ENCODE measurements at places on chromosomes 2 and 18.

DNA sequence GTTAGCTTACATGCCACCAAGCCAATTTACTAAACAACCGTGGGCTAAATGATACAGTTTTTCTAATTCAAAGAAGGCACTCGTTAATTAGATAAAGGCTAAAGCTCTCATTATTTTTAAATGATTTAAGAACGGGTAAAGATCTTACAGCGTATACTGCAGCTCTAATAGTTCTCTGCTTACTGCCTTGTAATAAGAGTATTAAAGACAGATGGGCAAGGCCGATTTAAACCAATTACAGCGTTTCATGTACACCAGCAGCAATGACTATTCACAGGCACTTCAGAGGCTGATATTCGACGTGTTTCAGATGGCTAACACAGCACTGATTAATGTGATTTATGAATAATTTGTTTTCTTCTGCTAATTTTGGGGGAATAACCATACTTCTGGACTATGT lies 259.3 kb downstream of the ZNF407 start:
- DNase-seq = no peak

DNA sequence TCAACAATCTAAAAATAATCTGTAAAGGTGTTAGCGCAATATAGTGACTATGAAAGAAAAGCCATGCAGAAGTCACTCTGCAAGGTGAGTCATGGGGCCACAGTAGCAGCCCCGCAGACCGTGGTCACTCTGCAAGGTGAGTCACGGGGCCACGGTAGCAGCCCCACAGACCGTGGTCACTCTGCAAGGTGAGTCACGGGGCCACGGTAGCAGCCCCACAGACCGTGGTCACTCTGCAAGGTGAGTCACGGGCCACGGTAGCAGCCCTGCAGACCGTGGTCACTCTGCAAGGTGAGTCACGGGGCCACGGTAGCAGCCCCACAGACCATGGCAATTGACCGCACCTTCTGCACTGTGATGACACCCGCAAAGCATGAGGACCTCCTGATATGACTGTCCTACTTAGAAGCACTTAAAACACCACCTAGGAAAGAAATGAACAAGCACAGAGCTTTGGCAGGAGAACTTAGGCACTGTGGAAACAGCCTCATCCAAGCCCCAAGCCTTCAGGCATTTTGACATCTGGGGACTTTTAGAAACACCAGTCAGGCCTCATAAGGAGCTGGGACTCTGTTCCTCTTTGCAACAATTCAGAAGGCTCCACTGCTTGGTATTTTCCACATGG lies 70.1 kb downstream of the LDLRAD4 start:
- DNase-seq = no peak

- no peak for DNase-seq
These were observed 851.6 kb downstream of the DCC start for GRCh38 chr18:53191634-53192033.

- DNase-seq = no peak
These were observed 160.5 kb downstream of the TMEM163 start for GRCh38 chr2:134558208-134558830.

GRCh38 chr2:201807452-201807999 lies 1.2 kb downstream of the CDK15 start:
- peak; percentile 66 for DNase-seq

DNA sequence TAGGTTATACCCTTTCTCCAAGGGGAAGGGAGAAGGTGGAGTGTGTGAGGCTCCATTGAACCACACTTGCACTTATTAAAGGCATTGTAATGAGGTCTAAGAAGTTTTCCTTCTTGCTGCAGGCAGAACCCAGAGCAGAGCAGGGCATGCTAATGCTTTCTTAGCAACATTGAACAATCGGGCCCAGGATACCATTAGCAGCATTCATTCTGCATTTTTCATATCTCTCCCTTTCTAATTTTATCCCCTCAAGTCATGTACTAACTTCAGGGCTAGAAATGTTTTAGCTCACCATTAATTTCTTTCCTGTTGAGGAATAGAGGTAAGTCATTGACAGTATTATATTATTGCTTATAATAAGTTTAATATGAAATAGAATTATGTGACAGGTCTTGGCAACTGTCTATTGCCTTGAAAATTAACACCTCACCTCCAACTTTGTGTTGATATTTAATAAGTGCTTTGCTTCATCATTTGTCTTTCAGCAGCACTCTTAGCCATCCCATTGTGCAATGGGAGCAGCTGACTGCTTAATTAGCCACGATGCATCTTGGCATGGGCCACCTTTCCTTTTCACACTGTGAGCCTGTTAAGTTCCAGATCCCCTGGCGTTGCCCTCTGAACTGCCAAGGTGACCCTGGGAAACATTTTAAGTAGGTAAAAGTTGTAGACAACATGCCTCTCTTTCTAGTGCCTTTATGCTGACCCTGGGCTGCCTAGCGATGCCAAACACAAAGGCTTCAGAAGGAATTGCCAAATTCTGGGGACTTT lies 300.8 kb upstream of the MEX3C start:
- DNase-seq = peak; percentile 53

- no peak for DNase-seq
These were observed 166.9 kb downstream of the VWC2L start for GRCh38 chr2:214577769-214578168.

DNA sequence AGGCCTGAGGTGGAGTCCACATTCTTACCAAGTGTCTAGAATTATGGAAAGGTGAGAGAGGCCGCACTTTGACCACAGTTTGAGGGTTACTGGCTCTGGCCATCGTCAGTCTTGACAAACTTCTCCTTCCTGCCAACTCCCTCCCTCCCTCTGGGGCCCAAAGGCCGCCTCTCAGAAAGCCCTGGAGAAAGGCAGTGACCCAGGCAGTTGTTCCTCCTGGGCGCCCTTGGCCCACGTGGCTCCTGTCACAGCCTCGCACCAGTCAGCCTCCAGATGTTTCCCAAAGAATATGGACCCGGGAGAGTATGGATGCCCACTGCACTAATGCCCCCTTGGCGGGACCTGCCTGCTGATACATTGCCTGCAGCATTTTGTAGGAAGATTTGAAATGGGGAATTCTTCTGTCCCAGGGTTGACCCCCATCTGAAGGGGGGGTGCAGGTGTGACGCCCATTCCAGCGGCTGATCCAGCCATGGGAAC lies 61.7 kb downstream of the ASB1 start:
- no peak for DNase-seq

GRCh38 chr18:21369146-21369545 lies 127.1 kb downstream of the GREB1L start:
- no peak for DNase-seq

DNA sequence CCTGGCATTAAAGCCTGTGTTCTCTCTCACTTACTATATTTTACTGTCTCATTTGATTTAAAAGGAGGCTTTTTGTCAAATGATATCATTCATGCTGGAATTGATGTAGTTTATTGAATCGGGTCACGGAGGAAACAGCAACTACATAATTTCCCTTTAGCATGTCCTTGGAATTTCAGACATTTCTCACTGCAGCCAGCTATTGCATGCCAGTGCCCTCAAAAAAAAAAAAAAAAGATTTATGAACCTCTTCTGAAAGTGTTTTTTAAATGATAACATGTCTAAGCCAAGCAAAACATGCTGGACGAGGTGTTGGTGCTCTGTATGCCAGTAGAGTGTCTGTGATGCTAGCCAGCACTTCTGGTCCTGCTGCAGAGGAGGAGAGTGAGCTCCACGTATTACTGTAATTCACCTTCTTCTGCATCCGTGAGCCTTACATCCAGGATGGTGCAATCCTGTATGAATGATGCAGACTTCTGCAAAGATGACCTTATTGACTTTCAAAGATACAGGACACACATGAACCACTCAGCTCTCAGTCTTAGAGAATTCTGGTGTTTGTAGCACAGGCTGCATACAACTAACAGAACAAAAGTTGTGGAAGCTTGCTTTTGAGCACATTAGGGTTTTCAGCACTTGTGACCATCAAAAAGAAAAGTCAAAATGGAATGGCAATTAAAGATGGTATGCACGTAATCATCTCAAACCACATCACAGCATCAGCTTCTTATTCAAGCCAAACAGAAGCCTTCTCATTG lies 31.1 kb downstream of the UGP2 start:
- no peak for DNase-seq

GRCh38 chr2:69241093-69241492 lies 145.9 kb downstream of the GFPT1 start:
- DNase-seq = no peak

DNA sequence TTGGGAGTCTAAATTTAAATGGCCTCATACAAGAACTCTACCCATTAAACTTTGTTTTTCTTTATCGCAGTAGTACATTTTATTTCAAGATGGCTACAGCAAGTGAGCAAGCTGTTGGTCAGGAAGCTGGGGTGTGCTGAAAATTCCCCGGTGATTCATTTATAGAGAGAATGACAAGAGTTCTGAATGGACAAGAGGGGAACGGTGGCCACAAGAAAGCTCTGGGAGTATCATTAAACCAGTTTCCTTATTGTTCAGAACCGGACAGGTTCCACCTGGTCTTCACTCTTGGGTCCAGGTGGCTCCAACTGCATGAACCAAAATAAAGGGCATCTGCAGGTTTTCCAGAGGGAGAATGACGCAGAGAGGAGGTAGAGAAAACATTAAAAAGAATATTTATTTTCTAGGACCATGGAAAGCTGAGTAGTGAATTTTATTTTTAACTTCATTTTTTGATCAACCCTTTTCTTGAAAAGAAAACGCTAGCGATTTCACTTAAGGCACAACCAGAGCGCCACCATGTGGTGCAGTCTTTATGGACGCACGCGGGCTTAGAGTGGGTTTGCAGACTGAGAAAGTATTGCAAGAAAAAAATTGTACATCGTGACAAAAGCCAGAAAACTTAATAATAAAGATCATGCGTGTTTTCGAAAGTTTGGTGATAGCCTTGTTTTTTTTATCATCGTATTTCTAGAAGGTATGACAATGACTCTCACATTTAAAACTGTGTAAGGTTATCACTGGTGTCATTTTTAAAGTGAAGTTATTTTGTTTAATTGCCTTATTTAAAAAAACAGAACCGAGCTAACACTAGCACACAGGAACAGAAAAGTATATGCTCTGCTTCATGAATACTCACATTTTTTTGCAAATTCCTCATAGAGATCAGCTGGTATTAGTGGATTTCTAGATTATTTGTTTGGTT lies 97.9 kb upstream of the NOL4 start:
- no peak for DNase-seq

GRCh38 chr18:8754995-8755960 lies 49.9 kb downstream of the MTCL1 start:
- DNase-seq = no peak

GRCh38 chr2:201450954-201451291 lies 335 bp downstream of the TRAK2 start:
- DNase-seq = no peak
